Activated CD8-positive, alpha-beta memory T cell treated with anti-CD3 and anti-CD28 coated beads for 4 hours (primary cell): ENCODE measurements at places on chromosomes 3 and 15.

DNA sequence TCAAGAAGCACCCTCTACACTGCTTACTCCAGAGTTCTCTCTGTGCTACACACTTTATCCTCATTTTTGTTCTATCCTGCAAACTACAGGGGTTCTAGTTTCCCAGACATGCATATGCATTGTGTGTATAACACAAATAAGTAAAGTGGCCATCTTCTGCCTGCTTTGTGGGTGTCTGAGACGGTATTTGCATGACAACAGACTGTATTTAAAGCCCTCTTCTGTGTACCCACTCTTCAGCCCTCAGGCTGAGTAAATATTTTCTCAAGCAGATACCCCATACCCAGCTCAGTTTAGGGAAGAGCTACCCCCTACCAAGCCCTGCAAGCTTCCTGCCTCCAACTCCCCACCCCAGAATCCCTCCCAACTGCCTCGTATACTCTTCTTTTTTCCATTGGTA, 31.7 kb downstream of the SYNPR start:
- DNase-seq = no peak

DNA sequence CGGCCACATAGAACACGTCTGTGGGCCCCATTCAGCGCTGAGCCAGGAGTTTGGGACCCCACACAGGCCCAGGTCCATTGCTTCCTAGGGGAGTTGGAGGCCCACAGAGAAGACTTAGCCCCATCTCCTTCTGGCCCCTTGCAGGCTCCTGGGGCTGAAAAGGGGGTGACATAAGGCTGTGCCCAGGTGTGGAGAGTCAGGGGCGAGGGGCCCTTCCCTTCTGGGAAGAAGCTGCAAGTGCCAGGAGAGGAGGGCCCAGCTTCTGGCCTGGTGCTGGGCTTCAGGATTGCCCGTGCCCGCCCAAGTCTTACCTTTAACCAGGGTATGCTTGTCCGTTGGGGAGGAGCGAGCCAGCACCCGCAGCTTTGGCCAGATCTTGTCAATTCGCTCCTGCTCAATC, 28.9 kb upstream of the SEC13 start:
- DNase-seq = no peak

GRCh38 chr3:99066863-99067262, 165.4 kb upstream of the DCBLD2 start:
- no peak for DNase-seq

DNA sequence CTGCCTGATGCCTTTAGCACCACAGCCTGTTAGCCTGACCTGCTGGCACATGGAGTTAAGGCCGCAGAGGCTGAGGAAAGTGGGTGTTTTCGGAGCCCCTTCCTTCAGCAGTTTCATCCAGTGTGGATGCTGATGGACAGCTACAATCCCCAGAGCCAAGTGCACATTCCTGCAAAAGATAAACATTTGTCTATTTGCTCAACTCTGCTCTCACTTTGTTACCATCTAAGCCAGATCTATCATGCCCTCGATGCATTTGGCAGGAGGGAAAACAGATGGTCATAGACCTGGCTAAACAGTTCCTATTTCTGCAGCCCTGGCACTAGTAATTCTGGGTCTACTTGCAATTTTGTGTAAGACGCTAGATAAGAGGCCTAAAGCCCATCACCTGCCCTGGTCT, 312.9 kb upstream of the RASGRP1 start:
- no peak for DNase-seq

DNA sequence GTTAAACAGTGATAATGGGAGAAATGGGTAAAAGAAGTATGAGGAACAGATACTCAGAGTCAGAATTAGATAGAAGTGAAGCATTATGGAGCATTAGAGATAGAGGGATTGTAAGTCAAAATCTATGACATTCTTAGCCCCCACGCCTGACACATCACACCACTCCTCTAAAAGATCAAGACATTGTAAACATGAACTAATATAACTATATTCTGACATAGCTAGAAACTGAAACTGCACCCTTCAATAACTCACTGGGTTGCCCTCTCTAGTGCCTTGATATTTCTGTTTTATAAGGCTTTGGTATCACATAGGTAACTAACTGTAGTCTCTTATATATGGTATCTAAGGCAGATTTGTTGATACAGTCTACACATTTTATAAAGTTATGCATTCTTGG, 684.3 kb upstream of the DPPA4 start:
- no peak for DNase-seq

DNA sequence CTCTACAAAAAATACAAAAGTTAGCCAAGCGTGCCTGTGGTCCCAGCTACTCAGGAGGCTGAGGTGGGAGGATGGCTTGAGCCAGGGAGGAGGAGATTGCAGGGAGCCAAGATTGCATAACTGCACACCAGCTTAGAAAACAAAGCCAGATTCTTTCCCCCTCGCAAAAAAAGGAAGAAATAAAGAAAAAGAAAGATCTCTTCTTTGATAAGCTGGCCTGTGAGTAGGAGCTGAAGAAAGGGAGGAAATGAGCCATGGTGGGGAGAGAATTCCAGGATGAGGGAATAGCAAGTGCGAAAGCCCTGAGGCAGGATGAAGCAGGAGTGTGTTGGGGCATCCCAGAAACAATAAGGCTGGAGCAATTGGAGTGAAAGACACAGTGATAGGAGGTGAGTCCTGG, 24.5 kb upstream of the TOP2B start:
- no peak for DNase-seq

- DNase-seq = no peak
These were observed 62.5 kb upstream of the LIPC start for GRCh38 chr15:58369261-58369701.

- DNase-seq = no peak
These were observed 37.3 kb downstream of the CYFIP1 start for GRCh38 chr15:22942877-22943276.

- DNase-seq = peak; percentile 9
These were observed 31.6 kb upstream of the SLC35G2 start for GRCh38 chr3:136787349-136787748.

DNA sequence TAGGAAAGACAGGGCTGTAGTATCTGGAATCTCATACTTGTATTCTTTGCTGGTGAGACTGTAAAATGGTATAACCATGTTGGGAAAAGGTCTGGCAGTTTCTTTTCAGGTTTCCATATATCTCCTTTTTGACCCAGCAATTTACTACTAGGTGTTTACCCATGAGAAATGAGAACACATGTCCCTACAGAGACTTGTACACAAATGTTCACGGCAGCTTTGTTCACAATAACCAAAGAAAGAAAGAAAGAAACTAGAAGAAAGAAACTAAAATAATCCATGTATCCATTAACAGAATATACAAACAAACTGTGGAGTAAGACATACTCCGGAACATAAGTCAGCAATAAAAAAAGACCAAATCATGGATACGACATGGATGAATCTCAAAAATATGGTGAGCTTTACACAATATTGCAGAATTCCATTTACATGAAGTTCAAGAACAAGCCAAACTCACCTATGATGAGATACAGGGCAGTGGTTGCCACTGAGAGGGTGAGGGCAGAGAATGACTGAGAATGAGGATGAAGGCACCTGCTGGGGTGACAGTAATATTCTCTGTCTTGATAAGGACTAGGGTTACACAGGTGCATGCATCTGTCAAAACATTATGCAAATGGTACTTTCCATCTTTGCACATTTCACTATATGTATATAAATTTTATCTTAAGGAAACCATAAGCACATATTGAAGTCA, 2.7 kb downstream of the RFTN1 start:
- DNase-seq = no peak
